ENCODE measurements at places on chromosomes 4 and X.

DNA sequence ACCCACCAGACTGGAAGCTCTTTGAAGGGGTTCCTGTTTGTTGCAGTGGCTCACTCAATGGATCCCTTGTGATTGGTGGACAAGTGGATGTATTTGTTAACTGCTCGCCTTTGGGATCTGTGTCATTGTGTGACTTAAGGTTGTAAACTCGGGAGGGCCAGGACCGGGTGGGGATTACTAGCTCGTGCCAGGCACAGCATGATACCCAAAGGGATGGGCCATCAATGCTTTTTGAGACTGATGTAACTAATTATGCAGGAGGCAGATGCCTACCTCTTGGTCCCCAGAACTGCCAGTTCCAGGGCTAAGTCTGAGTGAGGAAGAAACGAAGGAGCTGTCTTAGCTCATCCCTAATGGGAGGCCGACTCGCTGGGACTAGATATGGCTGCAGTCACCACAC lies 27.7 kb downstream of the UTP14A start:
- DNase-seq: no peak

DNA sequence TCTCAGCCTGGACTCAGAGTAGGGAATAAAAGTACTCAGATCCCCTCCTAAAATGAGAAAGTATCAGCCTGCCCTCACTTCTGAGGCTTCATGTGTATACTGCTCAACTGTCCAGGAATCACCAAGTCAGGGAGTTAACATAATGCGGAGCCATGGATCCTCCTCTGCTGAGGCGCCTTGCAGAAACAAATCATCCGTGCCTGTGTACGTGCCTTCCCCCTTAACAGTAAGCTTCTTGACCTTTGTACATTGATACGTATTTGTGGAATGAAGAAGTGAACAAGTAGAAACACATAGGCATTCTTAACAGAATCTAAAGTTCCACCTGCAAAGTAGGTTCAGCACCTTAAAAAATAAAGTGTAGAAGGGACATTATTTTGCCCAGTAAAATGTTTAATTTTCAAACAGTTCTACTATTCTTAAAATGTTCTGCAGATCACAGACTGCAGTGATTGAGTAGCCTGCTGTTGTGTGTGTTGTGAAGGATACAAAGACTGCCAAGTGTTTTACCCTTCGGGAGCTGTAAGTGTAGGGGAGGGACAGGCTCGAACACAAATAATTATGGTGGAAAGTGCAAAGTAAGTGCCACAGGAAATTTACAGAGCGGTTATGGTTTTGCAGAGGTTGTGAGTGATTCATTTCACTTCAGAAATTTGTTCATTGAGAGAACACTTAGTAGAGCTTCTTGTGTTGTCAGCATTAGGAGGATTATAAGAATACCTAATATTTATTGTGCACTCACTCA lies 61.9 kb downstream of the ARHGAP10 start:
- DNase-seq: no peak

DNA sequence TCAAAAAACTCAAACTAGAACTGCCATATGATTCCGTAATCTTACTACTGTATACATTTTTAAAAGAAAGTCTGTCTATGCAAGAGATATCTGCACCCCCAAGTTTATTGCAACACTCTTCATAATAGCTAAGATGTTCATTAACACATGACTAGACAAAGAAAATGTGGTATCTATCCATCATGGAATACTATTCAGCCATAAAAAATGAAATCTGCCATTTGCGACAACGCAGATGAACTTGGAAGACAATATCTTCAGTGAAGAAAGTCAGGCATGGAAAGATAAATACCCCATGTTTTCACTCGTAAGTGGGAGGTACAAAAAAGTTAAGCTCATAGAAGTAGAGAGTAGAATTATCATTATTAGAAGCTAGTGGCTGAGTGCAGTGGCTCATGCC lies 87.3 kb upstream of the DHRSX start:
- no peak for DNase-seq

GRCh38 chrX:57772637-57773036 lies 92.6 kb upstream of the NLRP2B start:
- no peak for DNase-seq

DNA sequence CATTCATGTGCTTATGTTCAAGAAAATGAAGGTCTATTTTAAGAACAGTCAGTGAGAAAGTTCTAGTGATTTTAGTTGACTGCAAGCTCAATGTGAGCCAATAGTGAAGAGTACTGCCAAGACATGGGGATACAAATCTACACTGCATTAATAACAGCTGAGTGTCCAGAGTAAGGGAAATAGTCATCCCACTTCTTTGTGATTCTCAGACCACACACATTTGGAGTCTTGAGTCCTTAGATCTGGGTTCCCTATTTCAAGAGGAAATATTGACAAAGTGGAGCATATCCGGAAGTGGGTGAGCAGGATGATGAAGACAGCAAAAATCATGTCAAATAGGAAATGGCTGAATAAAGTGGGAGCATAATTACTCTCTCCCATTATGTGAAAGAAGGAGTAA lies 171.1 kb downstream of the LARP7 start:
- no peak for DNase-seq

DNA sequence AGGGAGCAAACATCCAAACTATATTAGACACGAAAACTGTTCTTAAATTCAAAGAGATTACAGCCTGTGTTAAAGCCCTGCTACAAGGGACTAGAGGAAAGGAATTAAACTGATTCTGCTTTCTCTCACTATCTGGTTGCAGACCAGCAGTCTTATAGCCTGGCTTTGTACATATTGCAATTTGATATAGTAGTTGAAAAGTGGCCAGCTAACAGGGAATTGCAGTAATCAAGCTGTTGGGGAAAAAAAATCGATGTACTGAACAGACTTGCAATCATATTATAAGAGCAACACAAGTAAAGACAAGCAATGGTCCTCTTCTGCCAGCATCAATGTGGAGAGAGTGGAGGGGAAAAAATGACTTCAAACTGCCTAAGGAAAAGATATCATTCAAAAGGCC lies 364.4 kb upstream of the EPHA5 start:
- DNase-seq: no peak

DNA sequence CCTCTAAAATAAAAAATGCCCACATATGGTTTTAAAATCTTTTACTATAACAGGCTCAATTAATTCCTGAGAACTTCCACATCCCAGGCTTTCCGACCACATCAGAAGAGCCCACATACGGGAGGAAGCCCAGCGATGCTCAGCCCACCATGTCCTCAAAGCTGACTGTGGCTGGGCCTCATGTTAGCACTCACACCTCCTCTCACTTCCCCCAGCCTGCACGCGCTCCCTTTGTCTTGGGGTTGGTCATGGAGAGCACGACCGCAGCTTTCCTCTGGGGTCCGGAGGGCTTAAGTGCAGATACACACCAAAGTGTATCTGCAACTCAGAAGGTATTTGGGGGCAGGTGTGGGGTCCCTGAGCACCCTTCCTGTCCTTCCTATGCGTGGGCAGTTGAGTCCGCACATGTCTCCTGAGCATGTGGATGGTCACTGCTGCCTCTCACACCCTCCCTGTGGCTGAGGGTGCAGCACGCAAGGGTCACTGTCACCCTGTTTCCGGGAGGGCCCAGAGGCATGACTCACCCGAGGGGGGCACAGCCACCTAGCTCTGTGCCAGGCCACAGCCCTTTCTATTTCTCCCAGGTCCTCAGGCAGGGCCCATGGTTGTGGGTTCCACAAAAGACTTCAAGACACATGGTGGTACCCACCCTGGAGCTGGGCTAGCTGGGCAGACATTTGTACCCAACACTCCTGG lies 21.2 kb downstream of the WDR1 start:
- DNase-seq: no peak

DNA sequence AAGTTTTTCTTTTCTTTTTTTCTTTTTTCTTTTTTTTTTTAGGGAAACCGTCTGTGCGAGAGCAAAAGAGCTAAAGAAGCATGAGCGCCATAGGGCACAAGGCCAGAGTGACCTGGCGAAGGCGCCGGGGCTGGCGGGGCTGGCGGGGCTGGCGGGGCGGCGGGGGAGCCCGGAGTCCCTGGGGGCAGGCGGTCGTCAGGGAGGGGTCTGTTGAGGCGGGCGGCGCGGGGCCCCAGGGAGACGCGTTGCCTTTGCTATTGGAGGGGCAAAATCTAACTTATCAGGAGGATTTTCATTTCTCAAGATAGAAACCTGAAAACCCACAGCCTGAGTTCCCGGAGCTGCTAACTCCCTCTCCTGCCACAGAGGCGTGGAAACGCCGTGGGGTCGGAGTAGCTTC lies 135.6 kb upstream of the SMAD1 start:
- no peak for DNase-seq
